ENCODE measurements at places on chromosomes 7 and 10.

DNA sequence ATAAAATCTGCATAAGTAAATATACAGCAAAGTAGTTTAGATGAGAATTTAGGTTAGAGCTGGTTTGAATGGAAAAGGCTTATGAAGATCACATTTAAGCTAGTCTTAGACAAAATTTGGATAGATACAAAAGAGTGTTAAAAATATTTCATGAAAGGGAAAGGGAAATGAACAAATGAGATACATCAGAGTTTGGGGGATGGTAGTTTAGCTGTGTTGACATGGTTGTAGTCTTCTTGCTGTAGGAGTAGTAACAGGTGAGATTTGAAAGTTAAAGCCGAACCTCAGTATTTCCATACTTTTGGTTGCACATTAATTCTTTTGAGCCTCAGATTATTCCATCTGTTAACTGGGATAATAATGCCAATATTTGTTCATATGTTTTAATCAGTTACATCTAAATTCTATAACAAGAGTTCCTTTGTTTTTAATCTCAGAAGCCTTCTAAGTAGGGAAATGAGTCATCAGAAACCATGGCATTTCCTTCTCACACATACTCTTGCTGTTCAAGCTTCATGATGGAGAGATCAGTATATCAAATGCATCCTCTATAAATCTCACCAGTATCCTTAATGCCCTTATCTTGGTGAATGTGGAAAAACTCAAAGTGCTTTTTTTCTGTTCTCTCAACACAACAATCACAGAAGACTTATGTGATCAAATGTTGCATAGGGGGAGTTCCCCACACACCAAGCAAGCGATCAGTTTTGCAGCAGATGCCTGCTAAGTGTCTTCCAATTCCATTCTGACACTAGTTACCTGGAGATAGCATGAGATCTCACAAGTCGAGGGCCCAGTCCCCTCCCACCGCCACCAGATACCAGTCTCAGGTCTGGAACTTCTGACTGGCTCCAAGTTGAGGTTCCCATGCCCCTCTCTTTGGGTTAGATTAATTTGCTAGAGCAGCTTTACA, 84.7 kb downstream of the MAPK8 start:
- DNase-seq = peak; percentile 15

DNA sequence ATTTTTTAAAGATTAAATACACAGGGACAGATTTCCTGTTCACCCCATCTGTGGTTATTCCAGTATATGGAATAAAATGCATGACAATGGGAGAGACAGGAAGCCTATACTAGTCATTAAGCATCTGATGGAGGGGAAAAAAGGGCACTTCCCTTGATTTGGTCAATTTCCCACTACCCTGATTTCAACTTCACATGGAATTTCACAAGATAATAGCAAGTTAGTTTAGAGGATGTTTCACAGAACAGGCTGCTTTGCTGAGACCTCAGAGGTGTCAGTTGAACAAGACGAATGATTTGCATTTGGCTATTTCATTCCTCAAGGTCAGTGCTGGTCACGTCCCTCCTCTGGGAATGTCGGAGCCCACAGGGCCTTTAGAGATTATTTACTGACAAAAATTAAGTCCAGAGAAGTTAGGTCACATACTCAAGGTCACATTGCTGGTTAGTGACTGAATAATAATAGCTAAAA, 4.7 kb upstream of the ITPRIP start:
- DNase-seq = no peak

GRCh38 chr7:50660040-50660829, 95.0 kb upstream of the DDC start:
- peak; percentile 30 for DNase-seq

- no peak for DNase-seq
Measured at GRCh38 chr7:123533929-123534382, 439 bp downstream of the IQUB start.

DNA sequence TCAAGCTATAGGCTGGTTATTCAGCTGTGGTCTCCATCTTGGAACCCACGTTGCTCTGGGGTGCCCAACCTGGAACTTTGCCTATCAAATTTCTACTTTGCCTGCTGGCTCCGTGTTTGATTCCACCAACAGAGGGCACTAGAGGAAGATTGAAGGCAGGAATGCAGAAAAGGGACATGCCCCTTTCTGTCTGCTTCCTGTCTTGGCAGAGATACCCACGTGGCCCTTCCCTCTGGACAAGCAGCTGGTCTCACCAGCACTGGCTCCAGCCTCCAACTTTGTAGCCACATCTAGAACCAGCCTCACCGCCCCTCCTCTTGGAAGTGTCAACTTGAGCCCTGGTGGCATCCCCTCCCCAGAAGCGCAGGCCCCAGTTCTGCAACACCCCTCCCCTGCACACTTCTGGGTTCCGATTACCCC, 52.1 kb upstream of the ZNF438 start:
- peak; percentile 76 for DNase-seq

- DNase-seq = no peak
Measured at GRCh38 chr7:80498481-80499349, 13.1 kb downstream of the GNAT3 start.

DNA sequence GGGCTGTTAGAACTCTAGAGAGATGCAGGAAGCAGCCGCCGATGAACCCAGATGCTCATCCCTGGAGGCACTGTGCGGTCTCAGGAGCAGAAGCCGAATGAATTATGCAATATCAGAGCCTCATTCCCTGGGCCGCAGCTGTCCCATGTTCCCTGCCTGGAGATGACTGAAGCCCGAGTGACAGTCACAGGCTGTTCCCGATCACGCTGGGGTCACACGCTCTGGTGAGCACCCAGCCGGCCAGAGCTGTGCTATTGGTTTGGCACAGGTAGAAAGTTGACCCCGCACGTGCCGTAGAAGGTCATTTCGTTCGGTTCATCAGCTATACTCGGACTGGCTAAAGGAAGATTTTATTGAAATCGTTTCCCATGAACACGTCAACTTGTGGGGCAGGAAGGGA, 140.5 kb upstream of the SH2B2 start:
- DNase-seq = no peak

DNA sequence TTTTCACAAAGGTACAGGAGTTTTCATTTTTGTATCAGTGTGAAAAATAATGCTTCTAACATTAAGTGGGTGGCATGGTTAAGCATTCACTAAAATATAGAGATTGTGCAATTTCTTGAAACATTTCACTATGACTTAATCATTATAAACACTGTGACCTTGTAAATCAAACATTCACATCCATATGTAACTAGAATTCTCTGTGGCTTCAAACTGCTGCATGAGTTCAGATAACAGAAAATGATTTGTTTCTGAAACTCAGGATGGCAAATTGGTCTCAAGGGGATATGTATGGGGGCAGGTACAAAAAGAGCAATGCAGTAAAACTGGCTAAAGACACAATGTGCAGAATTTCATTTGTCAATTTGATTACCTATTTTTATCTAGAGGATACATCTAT, 3.8 kb downstream of the FAM133B start:
- DNase-seq = no peak

- DNase-seq = no peak
Measured at GRCh38 chr7:11130012-11130411, 156.3 kb downstream of the PHF14 start.

DNA sequence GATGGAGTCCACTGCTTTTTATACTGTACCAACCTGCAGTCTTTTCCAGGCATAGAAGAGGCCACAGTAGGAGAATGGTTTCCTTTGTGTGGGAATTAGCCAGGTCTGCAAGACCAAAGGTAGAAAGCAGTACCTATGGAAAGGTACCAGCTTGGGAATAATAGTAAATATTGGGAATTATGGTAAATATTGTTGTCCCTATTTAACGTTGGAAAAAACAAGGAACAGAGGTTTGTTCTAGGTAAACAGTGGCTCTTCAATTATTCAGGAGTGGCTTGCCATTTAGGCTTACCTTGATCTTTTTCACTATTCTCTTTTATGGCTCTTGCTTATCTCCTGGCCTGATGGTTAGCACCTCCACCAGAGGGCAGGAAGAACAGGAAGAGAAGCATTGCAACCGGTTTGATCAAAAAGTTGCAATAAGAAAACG, 43.9 kb upstream of the GSAP start:
- peak; percentile 35 for DNase-seq

DNA sequence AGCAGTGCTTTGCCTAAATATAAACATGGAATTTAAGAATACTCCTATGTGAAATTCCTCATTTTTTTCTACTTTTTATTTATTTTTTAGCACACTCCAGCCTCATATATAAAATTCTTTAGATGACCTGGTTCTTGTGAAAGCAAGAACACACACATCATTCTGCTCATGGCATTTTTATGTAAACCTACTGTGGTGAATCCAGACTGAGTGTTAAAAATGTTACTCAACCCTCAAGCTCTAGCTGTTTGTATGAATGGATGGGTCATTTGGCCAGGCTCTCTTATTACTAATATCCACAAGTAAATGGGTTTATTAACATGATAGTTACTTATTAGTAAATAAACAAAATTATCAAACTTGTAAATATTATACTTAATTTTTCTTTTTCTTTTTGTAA, 551.7 kb upstream of the LRRN3 start:
- no peak for DNase-seq

DNA sequence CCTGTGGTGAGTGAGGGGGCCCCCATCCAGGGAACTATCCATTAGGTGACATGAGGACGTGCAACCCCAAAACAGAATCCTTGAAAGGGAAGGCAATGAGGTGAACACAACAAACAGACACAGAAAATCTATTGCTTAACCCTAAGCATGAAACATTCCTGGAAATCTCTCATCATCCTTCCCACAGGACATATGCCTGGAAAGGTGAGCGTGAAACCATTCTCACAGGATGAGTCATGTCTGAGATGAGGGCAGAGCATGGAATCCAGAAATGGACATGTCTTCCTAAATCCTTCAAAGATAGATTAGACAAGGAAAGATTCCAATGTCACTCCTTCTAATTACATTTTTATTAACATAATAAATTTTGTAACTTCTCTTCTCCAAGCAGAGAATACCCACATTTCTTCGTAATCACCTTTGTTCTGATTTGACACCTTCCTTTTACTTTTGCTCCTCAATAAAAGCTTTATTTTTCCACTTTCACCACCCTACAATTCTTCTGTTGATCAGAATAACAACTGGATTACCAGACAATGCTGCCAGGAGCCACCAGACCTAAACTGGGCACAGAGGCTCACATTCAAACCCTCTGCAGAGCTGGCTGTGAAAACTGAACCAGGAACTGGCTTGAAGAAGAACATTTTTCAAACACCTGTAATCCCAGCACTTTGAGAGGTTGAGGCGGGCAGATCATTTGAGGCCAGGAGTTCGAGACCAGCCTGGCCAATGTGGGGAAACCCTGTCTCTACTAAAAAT, 67.2 kb downstream of the COBL start:
- DNase-seq = no peak

DNA sequence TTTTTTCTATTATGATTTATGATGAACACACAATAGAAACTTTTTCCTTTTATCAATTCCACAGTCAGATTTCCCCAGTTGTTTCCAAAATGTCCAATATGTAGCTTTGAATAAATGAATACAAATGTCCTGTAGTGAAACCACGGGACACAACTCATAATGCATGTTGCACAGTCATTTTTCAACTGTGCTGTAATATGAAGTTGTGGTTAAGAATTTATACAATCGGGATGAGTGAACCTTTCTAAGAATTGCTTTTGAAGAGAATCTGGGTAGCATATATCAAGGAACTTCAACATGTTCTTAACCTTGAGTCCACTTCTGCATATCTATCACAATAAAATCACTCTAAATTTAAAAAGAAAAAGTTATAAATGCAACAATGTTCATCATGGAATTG, 14.6 kb upstream of the ST7 start:
- DNase-seq = no peak

DNA sequence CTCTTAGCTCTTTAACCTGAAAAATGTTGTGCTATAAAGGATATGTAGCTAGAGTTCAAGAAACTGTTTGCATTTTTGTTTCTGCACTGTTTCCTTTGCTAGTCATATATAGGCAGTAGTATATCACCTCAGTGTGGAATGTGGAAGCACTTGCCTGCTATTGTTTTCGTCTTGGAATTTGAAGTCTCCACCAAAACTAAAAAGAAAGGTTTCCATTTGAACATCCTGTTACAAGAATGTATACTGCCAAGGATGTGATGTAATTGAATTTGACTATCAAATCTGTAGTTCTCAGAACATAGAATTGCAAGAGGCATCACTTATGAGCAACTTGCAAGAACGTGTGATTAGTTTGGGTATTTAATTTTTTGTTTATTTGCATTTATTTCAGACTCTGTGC, 51.1 kb upstream of the MEOX2 start:
- DNase-seq = no peak

GRCh38 chr10:122374859-122375678, 561 bp downstream of the PLEKHA1 start:
- DNase-seq = peak; percentile 83

- no peak for DNase-seq
Measured at GRCh38 chr7:150716939-150717338, 526 bp downstream of the GIMAP1 start.

DNA sequence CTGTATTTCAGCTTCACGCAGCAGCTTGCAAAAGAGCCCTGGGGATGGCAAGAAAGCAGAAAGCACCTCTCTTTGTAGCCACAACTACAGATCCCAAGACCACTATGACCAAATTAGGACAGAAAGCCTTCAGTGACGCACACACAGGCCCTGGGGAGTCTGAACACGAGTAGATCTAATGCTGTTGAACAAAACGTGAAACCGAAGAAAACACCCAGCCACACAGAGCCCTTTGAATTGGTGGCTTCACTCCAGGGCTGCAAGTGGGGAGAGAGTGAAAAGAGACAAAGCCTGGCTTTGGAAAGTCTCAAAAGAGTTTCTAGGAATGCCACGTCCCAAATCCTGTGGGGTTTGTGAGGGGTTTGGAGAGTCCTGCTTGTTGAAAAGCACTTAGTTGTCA, 28.4 kb downstream of the PLXNA4 start:
- no peak for DNase-seq

- no peak for DNase-seq
Measured at GRCh38 chr7:22422831-22423615, 66.1 kb upstream of the RAPGEF5 start.

GRCh38 chr10:106917452-106918055, 247.0 kb downstream of the SORCS1 start:
- no peak for DNase-seq

DNA sequence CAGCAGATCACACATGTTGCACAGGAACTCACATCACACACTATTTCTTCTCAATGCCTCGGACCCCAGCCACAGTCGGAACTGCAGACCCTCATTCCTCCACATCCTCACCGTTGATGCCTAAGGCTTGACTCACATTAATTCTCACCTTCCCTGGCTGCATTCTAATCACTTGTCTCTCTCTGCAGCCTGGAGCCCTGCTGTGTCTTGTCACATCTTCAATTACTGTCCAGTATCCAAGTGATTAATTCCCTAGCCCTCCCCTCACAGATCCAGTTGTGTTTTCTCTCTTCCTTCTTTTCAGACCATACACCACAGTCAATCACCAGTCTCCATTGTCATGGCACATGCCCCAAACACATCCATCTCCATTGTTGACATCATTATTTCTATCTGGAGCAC, 592.4 kb upstream of the IGFBP3 start:
- DNase-seq = no peak

DNA sequence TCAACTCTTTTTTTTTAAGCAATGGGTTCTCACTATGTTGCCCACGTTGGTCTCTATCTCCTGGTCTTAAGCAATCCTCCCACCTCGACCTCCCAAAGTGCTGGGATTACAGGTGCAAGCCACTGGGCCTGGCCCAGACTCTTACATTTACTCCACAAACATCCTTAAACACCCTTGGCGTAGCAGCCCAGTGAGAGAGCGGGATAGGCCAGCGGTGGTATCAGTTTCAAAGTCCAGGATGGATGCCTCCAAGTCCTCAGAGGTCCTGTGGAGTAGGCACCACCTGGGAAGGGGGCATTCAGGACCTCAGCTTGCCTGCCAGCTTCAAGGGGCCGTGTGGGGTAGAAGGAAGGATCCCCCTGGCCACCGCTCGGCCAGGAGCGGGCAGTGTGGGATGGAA, 18.1 kb upstream of the VPS37D start:
- no peak for DNase-seq
